Mesenteric fat pad (tissue), 1 donor: ENCODE measurements at places on chromosomes 6 and 20. TPM values are rescaled to one million over a fixed set of nuclear protein-coding genes. Genes with fewer than 3 reads are reported as not detected.

The STX16 gene
- total RNA-seq: 44.9 TPM

DNA sequence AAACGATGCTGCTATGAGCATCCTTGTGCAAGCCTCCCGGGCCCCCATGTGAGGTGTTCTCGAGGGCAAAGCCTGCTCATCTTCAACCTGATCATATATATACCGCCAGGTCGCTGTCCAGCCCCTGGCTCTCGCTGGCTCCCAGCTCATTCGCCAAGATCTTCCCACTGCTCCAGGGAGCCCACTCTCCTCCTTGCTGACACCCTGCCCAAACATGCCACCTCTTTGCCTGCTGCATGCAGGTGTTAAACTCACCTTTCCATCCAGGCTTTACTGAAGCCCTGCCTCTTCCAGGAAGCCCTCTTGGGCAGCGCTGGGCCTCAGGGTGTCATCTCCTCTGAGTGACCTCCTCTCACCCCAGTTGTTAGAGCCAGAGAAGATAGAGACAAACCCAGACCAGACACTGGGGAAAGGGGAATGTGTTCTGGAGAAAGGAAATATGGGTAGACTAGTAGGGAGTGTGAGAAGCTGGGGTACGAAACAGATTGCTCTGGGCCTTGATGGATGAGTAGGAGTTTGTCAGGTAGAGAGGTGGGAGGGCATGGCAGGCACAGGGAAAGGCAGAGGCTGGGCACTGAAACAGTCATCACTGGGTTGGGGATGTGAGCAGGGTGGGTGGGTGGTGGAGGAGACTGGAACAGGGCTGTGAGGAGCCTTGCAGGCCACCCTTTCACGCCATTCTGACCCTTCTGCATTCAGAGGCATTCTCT is 1.2 kb upstream of the DLGAP4 start:
- peak; percentile 47 for DNase-seq

- no peak for DNase-seq
Observed at GRCh38 chr6:73339340-73339739, 14.7 kb downstream of the DPPA5 start.

DNA sequence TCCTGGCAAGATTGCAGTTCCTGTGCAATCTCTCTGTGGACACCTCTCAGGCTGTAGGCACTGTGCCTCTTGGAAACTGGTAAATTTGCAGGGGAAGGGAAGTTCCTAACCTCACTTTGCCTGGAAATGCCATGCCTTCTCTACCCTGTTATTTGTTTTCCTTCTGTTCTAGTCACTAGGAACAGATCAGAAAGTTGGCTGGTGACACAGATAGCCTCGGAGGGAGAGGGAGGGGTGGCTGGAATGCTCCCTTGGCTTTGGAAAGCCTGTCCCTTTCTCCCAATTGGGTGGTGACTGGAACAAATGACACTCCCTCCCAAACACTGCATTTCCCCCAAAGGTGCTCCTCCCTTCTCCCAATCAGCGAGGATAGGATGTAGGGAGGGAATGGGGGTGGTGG is 131.5 kb upstream of the F13A1 start:
- no peak for DNase-seq

GRCh38 chr20:6123649-6124014 is 802 bp upstream of the FERMT1 start:
- DNase-seq: no peak

- DNase-seq: no peak
Observed at GRCh38 chr6:30641048-30641447, 5.9 kb upstream of the C6orf136 start.

- no peak for DNase-seq
Observed at GRCh38 chr20:24452016-24452415, 17.4 kb upstream of the SYNDIG1 start.

The CST5 gene
- not detected for total RNA-seq

GRCh38 chr6:157484181-157484580 is 103.2 kb downstream of the ZDHHC14 start:
- DNase-seq: no peak

The C6orf141 gene
- 3.9 TPM for total RNA-seq

DNA sequence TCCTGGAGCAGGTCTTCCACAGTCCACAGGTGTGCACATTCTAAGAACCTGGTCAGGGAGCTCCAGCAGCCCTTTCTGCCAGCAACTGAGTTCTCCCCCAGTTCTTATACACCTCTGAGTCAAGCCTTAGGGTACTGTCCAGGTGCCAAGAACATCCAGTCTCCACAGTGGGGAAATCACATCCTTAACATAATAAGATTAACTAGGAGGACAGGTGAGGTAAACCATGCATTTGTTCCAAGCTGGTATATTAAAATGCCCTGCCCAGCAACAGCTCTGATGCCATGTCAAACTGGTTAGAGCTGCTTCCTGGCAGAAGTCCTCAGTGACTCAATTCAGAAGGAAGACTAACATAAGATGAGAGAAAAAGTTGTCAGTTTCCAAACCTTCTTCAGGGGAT is 303.9 kb upstream of the SGK1 start:
- DNase-seq: no peak

- DNase-seq: no peak
Observed at GRCh38 chr6:53926505-53926904, 131.7 kb downstream of the LRRC1 start.

The CCDC170 gene
- total RNA-seq: 2.4 TPM

The SLC22A16 gene
- 1.4 TPM for total RNA-seq

DNA sequence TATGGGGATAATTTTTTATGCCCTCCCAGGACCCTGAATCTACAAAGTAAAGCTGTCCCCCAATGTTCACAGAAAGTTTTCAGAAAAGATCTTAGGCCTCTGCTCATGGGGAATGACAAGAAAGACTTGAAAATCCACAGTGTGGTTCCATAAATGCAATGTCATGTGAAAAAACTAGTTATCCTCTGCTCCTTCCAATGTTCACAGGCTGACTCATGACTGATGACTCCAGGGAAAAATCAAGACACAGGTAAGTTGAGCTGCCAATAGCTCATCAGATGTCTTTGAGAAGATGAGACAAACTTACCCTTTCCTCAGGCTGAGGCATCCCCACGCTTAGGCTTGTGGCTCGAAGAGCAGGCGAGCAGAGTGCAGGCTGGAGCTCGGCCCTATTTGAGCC is 14.8 kb upstream of the BCLAF1 start:
- no peak for DNase-seq

The EFCAB8 gene
- 0.39 TPM for total RNA-seq

The SIRPB2 gene
- total RNA-seq: 25.5 TPM

DNA sequence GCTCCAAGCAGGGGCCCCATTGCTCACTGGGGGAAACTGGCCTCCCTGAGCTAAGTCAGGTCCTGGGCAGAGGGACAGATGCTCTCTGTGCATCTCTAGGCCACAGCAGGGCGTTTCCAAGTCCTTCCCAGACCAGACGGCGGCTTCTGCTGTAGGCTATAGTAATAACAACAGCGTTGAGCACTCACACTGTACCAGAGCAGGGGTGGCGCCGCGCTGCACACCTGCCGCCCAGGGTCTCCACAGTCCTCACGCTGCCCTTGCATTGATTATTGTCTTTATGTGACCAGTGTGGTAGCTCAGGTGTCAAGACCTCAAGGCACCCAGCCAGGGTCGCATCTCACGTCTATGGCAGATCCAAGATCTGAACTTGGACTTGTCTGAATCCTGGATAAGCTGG is 14.9 kb upstream of the CCN5 start:
- DNase-seq: no peak

DNA sequence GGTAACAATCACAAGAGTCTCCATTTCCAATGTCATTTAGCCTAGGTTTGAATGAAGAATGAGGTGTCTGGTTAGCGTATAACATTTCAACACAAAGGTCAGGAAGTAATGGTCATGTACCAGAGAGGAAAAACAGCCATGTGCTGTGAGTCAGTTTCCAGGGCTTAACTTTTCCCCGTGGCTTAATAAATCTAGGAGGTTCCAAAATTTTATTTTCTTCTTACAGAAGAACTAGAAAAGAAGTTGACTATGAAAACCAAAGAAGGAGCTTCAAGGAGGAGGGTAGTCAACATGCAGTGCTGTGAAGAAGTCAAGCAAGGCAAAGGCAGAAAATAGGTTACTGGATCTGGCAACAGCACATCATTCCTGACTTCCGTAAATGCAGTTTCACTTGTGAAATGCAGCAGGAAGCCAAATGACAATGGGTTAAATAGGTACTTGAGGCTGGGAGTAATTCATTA is 8.4 kb upstream of the GABRR2 start:
- no peak for DNase-seq

The MAP7 gene
- total RNA-seq: 5.2 TPM

- no peak for DNase-seq
Observed at GRCh38 chr6:42375007-42375635, 76.6 kb downstream of the TRERF1 start.

The KIF25 gene
- 0.93 TPM for total RNA-seq

DNA sequence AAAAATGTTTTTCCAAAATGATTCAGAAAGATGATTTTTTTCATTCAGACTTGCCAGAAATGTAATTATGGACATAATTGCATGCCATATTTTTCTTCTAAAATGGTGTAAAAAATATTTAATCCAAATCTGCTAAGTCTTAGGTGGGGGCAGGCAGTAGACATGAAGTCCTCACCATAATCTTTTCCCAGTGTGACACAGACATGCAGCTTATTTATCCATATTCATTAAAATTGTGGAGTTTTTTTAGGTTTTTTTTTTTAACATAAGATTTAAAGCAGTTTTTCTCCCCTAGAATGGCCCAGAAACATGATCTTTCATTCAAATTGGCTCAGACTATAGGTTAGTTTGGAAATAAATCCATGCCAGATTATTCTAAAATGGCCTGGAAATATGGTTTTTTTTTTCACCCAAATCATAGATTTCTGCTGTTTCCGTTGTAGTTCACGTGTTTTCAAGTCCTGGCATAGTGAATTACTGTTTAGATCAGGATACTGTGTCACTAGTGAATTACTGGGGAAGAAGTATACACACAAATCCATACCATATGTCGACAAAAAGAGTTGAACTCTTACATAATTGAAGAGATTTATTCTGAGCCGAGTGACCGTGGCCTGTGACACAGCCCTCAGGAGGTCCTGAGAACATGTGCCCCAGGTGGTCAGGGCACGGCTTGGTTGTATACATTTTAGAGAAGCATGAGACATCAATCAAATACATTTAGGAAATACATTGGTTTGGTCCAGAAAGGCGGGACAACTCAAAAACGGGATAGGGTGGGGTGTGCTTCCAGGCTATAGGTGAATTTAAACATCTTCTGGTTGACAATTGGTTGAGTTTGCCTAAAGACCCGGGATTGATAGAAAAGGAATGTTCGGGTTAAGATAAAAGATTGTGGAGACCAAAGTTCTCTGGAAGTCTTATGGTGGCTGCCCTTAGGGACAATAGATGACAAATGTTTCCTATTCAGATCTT is 33.9 kb downstream of the ZNF133 start:
- no peak for DNase-seq

DNA sequence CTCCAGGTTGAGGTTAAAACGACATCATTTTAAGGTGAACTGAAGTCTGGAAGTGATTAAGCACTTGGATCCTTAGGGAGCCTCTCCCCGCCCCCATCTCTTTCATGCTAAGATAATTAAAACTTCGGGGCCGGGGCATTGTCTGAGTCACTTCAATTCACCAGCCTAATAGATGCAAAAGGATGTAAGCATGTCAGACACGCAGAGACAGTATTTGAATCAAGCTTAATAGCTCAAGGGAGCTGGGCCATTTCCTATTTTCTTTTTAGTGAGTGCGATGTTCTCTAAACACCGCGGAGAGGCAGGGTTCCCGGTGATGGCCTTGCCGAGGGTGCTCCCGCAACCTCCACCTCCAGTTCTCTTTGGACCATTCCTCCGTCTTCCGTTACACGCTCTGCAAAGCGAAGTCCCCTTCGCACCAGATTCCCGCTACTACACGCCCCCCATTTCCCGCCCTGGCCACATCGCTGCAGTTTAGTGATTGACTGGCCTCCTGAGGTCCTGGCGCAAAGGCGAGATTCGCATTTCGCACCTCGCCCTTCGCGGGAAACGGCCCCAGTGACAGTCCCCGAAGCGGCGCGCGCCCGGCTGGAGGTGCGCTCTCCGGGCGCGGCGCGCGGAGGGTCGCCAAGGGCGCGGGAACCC is 516 bp upstream of the IRF4 start:
- DNase-seq: no peak

DNA sequence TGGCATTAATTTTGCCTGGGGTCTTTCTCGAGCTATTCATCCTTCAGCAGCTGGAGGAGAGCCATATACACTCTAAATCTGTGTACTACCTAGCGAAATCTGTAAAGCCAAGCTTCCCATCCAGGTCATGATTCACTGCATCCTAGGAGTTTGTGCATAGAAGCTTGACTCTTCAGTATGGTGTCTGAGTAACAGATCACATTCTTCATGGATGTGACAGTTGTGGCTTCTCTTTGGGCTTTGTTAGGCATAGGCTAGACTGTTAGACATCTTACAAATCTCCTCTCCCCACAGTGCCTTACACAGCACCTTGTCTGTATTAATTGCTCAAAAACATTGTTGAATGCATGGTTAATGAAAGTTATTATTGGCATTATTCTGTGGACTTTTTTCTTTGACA is 177.0 kb downstream of the EYA4 start:
- DNase-seq: no peak

- DNase-seq: no peak
Observed at GRCh38 chr6:42049948-42050296, 402 bp upstream of the TAF8 start.

- no peak for DNase-seq
Observed at GRCh38 chr6:149026530-149026942, 279.7 kb downstream of the UST start.

GRCh38 chr6:151060096-151060765 is 179.5 kb upstream of the AKAP12 start:
- peak; percentile 72 for DNase-seq

GRCh38 chr6:53264915-53265607 is 83.7 kb downstream of the ELOVL5 start:
- DNase-seq: no peak

GRCh38 chr6:39338397-39338796 is 15.9 kb upstream of the KCNK16 start:
- no peak for DNase-seq

The RBM12 gene
- total RNA-seq: 73.4 TPM
